Muscle of leg (tissue), 16 donors: ENCODE measurements at places on chromosomes 1 and 21. TPM values are rescaled to one million over a fixed set of nuclear protein-coding genes. Genes with fewer than 3 reads are reported as not detected.

DNA sequence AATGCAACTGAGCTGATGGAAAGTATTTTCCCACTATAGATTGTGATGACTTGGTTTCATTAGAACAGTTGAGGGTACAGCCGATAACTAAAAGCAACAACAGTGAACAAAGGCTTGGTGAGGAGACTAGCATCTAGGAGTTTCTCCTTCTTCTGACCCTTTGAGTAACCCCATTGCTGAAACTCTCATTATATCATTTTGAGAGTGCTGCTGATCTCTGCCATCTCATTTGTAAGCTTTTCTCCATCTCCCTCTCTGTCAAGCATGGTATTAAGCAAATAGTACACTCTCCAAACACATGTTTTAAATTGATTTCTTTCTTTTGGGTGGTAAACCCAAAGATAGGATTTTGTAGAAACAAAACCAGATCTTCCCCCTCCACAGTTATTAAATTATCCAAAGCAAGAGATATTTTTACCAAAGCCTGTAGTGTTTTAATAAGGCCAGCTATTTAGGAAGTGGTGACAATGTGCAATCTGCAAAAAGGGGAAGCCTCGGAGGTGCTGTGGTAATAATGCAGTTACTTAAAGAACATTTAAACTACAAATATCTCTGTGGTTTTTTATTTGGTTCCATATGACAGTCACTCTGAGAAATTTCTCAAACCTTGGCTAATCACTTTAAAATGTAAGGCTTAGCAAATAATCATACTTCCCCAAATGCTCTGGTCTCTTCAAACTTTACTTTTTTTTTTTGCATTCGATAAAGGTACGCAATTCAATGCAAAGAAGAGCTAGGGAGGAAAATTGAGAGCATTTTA lies 287.5 kb downstream of the HLX start:
- no peaks in the 10 kb centered on the region for H3K27me3 ChIP-seq
- H3K36me3 ChIP-seq = no peaks in the 10 kb centered on the region
- no peak overlapping the region for H3K27ac ChIP-seq

- peaks cover 5% of the 10 kb centered on the region for H3K36me3 ChIP-seq
- peak overlapping the region; percentile 97 for H3K4me3 ChIP-seq
- peaks cover 28% of the 10 kb centered on the region for H3K4me1 ChIP-seq
These were observed 531 bp downstream of the SNIP1 start for GRCh38 chr1:37553598-37553926.

DNALI1 gene
- 8.2 TPM for total RNA-seq

DEPDC1 gene
- 6.8 TPM for total RNA-seq

ANGPTL3 gene
- 0.04 TPM for total RNA-seq

AKNAD1 gene
- total RNA-seq = 1.2 TPM
